Muscle of arm (tissue), 14 donors: ENCODE measurements at places on chromosomes 2 and 18. TPM values are rescaled to one million over a fixed set of nuclear protein-coding genes. Genes with fewer than 3 reads are reported as not detected.

GRCh38 chr18:62829936-62830335 is 114.6 kb downstream of the PHLPP1 start:
- DNase-seq = no peak

- no peak for DNase-seq
These were observed 153.3 kb upstream of the RBMS1 start for GRCh38 chr2:160646684-160647444.

- no peak for DNase-seq
These were observed 65.9 kb downstream of the MTHFD2 start for GRCh38 chr2:74264281-74264680.

DNA sequence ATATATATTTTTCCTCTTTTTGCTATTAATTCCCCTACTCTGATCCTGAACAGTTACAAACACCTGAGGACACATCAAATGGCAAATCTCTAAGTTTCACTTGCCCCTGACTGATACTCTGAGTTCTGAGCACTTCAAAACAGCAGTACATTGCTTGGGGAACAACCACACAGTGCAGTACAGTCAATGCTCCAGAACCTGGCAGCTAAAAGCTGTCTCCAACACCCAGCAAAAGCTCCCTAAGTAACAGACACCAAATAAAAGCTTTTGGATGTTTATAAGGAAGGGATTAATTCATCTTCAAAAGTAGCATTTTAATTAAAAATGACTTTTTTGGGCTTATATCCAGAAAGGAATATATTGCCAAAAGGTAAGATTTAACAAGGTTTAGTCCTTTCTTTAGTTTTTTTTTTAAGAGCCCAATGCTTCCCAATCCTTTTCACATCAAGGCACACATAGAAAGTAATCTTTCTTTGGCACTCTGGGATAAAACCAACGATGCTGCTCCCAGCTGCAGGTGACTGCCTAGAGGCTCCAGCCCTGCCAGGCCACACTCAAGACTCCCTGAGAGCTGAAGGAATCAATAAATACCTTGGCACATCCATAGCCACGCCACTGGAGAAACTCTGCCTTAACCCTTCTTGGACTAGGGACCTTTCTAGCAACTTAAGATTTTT is 164.9 kb upstream of the ZFP36L2 start:
- DNase-seq = no peak

DNA sequence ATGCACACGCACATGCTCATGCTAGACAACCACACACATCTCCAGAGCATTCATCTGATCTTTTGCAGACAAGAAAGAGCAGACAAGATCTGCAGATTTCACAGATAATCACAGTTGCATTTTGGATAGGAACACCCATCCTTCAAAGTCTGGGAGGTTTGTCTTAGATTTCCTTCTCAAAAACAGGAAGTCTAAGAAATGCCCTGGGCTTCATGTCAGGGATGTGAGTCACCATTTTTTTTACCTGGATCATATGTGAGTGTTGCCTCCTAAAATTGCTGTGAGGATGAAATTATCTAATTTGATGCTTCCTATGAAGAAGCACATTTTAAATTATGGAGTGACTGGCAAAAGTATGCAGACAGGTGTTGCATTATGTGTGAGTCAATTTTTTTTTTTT is 46.1 kb downstream of the SRD5A2 start:
- no peak for DNase-seq

DNA sequence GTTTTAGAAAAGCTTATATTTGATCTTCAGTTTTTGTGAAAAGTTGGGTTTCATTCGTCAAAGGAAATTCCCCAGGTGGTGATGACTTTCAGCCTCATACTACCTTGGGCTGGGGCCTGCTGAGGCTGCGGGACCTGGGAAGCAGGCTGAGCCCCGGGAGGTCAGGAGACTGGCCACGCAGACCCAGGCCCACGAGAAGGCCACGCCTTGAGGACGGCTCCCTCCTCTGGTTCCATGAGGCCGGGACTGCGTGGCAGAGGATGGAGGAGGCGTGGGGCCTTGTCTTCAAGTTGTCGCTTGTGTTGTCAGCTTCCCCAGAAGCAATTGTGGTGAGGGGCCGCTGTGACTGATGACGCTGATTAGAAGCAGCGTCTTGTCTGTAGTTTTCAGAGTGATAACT is 11.8 kb downstream of the CNDP2 start:
- DNase-seq = no peak

GRCh38 chr18:10205151-10205550 is 249.3 kb upstream of the APCDD1 start:
- DNase-seq = no peak

The FAM110C gene
- polyA plus RNA-seq = 1.7 TPM
